ENCODE measurements at places on chromosomes 7 and 10.

DNA sequence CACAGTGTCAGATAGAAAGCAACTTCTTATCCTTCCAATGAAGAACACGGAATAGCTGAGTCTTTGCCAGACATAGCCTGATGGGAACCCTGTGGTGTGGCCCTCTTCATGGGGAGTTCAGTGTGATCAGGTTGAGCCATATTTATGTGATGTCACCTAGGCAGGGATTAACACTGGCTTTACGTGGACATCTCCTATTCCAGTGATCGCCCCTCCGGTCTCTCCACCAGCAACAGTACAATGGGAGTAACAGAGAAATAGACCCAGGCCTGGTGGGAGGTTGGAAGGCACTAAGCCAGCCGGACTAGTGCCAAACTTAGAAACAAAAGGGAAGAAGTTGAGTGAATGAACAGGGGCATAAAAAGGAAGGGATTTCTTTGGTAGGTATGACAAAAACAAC lies 358.1 kb downstream of the PRPF18 start:
- DNase-seq: no peak

GRCh38 chr7:54390565-54390964 lies 151.6 kb upstream of the VSTM2A start:
- no peak for DNase-seq

DNA sequence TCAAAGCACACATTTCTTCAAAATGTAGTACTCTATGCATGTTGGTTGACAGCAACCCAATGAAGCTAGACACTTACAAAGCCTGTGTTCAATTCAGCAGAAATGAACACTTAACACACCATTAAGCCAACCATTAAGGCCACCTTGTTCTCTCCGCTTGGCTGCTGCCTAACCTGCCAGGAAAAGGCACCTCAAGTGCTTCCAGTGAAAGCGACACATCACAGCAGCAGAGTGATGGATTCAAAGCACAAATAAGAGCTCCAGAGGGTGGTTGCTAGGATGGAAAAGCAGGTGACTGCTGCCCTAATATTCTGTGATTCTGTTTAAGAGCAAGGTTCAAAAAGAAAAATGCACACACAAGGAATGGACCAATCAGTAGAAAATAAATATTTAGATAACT lies 81.5 kb upstream of the GNAI1 start:
- no peak for DNase-seq

- DNase-seq: no peak
Observed at GRCh38 chr10:65858841-65859240, 1067.0 kb upstream of the LRRTM3 start.

GRCh38 chr7:158649279-158649678 lies 55.3 kb downstream of the NCAPG2 start:
- no peak for DNase-seq

DNA sequence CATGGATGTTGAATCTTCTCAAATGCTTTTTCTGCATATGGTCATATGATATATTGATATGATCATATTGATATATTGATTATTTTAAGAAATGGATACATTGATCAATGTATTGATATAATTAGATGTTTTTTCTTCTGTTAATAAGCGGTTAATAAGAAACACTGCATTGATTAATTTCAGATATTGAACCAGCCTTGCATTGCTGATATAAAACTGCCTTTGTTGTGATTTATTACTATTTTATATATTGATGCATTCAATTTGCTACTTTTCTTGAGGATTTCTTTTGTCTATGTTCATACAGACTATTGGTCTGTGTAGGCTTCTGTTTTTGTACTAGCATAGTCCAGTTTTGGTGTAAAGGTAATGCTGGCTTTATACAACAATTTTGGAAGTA lies 79.7 kb upstream of the ELN start:
- no peak for DNase-seq

DNA sequence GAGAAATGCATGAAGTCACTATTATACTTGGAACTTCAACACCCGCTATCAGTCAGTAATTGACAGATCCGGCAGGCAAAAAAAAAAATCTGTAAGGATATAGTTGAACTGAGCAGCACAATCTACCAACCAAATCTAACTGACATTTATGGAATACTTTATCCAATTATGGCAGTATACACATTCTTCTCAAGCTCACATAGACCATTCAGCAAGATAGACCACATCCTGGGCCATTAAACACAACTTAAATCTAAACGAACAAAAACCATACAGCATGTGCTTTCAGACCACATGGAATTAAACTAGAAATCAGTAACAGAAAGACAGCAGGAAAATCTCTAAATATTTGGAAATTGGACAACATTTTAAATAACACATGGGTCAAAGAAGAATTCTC lies 112.7 kb downstream of the MPP7 start:
- no peak for DNase-seq

DNA sequence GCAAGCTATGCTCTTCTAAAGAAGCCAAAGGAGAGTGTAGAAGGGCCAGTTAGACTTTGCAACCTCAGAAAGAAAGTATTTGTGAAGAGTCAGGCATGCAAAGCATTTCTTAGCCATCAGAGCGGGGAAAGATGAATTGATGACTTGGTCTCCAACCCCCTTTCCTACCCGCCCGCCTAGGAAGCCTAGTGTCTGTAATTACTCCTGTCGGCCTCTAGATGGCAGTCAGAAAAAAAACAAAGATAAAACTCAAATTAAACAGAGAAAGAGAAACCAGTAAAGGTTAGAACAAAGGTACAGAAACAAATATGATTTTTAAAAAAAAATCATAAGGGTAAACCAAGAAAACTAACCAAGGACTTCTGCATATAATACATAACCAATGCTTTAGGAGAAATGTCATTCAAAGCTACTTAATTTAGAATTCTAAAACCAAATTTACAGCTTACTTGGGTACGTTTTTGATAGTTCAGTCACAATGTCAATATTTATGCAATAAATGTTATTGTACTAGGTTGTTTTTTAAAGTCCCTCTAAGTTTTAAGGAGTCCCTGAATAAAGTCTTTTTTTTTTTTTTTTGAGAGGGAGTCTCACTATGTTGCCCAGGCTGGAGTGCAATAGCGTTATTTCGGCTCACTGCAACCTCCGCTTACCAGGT lies 97.6 kb downstream of the LYZL1 start:
- peak; percentile 53 for DNase-seq

GRCh38 chr10:102965311-102965851 lies 47.3 kb downstream of the CNNM2 start:
- no peak for DNase-seq

DNA sequence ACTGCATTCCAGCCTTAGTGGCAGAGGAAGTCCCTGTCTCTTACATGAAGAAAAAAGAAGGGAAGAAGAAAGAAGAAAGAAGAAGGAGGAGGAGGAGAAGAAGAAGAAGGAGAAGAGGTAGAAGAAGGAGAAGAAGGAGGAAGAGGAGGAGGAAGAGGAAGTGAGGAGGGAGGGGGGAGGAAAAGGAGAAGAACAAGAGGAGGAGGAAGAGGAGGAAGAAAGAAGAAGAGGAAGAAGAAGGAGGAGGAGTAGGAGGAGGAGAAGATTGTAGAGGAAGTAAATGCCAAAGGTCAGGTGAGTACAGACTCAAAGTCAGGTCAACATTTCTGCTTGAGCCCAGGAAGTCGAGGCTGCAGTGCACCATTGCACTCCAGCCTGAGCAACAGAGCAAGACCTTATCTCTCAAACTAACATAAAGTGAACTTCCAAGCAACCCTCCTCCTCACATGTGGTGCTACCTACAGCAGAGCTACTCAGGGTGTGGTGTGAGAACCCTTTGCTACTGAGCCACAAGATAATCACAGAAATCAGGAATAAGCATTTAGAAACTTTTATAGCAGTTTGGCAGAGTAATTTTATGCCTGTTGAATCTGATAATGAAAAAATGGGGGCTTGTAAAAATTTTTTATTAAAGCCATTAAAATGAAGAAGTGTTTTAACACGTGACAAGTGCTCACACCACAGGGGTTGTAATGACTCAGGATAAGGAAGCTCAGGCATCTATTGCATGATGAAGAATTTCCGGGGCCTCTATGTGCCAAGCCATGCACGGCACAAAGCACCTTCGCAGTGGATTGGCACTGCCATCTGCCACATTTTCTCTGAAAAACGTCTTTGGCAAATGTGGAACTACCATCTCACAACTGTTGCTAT lies 224.9 kb upstream of the AUTS2 start:
- DNase-seq: no peak

GRCh38 chr10:80589726-80590373 lies 52.1 kb downstream of the SH2D4B start:
- no peak for DNase-seq

DNA sequence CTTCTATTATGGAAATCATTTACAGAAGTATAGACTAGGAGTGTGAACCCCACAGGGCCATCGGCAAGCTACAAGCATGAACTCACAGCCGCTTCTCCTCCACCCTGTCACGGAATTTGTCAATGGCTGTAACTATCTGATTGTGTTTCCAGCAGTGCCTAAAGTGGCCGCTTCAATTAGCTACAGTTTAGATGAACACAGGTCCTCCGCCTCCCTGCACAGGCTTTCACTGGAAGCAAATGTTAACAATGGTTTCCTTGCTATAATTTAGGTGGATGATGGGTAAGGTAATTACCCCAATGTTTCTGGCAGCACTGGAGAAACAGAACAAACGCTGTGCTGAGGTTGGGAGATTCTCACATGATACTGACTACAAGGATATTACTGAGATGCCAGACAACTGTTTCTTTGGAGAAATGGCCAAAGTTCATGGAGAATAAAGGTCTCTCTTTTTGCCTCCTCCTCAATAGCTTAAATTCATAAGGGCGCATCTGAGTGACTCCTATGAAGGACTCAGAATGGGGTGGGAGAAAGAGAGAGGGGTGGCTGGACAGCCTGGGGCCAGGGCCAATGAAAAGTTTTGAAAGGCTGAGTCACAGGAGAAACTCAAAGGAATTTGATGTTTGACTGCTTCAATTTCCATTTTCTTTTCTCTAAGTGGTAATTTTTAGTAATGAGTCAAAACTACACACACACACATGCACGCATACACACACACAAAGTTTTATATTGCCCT lies 78.9 kb downstream of the SVIL start:
- DNase-seq: no peak

DNA sequence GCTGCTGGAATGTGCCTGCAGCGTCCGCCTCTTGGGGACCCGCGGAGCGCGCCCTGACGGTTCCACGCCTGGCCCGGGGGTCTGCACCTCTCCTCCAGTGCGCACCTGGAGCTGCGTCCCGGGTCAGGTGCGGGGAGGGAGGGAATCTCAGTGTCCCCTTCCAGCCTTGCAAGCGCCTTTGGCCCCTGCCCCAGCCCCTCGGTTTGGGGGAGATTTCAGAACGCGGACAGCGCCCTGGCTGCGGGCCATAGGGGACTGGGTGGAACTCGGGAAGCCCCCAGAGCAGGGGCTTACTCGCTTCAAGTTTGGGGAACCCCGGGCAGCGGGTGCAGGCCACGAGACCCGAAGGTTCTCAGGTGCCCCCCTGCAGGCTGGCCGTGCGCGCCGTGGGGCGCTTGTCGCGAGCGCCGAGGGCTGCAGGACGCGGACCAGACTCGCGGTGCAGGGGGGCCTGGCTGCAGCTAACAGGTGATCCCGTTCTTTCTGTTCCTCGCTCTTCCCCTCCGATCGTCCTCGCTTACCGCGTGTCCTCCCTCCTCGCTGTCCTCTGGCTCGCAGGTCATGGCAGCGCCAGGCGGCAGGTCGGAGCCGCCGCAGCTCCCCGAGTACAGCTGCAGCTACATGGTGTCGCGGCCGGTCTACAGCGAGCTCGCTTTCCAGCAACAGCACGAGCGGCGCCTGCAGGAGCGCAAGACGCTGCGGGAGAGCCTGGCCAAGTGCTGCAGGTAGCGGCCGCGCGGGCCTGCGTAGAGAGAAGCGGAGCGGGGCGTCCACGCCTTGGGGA lies 645 bp downstream of the SLC26A4 start:
- peak; percentile 23 for DNase-seq

- DNase-seq: no peak
Observed at GRCh38 chr10:128017822-128018221, 108.4 kb downstream of the MKI67 start.

DNA sequence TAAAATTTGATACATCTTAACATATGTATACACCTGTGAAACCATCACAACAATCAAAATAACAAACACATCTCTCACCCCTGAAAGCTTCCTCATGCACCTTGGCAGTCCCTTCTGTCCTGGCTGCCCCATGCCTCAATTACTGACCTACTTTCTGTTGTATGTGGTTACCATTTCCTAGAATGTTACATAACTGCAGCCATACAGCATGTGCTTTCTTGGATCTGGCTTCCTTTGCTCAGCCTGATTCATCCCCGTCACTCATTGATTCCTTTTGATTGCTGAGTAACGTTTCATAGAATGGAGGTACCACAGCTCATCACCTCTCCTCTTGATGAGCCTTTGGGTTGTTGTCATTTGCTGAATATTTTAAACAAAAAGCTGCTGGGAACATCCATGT lies 165.3 kb downstream of the CELF2 start:
- peak; percentile 48 for DNase-seq

- no peak for DNase-seq
Observed at GRCh38 chr7:36606976-36607720, 117.1 kb downstream of the AOAH start.

- DNase-seq: no peak
Observed at GRCh38 chr10:49083261-49083660, 32.1 kb downstream of the VSTM4 start.

DNA sequence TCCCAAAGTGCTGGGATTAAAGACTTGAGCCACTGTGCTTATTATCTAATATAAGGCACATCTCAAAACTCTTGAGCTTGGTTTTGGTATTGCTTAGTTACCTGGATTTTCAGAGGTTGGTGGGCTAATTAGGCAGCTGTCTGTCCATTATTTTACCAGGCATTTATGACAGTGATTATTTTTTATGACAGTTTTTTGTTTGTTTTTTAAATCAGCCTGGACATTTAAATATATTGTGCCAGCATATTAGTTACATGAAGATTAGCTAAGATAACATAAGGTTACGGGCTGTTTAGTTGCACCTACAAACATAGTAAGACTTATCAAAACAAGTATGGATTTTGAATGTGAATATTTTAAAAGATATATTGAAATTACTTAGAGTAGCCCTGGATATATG lies 2.6 kb upstream of the ZRANB1 start:
- DNase-seq: no peak

DNA sequence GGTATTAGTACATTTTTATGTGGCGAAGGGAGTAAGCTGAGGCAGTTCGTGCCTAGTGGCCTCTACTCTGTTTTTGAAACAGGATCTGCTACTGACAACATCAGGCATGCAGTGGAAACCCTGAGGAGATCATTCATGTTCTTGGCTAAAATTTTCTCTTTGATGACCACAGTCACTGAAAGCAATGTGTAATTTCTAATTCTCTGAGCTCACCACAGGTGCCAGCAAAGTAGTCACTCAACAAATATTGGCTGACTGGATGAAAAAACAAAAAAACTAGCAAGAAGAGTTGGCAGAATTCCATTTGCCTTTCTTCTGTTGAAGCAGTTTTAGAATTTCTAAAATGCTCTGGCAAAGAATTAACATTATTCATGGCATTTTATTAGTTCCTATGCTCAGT lies 176.5 kb upstream of the KCTD7 start:
- DNase-seq: no peak
